Kasumi-1 (cell line): ENCODE measurements at places on chromosomes 16 and 17.
A peak's percentile ranks its signal among the peaks of the same experiment; 100 is the strongest.

- no peak for DNase-seq
Observed at GRCh38 chr16:23317266-23317661, 15.2 kb downstream of the SCNN1B start.

DNA sequence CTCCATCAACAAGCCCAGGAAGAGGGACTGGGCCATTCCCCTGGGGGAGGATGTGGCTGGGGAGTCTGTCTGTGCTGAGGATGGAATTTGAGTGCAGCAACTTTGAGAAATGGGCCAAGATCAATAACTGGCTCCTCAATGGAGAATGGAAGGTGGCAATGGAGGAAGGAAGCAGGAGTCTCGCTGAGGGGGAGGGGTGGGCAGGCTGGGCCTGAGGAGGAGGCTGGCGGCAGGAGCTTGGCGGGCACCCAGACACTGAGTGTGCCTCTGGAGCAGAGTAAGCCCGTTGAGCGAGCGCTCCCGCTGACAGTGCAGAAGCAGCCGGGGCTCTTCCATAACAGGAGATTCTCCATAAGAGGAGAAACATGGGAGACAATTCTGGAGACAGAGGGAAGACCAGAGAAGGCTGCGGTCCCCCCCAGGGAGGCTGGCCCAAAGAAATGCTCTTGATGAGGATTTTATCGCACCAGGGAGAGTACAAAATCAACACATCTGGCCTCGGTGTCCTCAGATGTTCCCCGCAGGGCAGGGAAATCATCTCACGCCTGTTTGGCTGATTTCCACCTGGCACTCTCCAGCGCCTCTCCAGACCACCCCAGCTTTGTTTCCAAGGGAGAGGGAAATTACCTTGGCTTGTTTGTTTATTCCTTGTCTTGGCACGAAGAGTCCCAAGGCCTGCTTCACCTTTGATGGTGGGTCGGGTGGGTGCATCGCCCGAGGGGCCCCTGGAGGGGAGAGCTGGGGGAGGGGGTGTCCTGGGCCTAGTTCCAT is 2.8 kb upstream of the MMP15 start:
- no peak for DNase-seq

DNA sequence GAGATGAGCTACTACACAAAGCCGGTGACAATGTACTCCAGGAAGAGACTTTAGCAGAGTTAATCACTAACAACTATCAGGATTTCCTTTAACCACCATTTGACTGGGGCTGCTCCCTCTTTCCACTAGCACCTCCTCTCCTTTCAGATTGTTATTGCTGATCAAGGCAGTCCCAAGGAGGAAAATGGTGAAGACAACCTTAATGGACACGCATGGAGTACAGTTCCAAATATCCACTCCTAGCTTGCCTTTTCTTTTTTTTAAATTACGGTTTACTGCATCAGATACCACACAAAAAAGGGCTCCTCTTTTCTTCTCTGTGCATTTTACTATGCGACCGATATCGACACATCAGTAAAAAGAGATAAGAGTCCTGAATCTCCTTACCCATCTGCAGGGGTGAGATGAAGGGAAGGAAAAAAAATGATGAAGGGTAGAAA is 30.9 kb downstream of the FAM222B start:
- DNase-seq, result peak; percentile 37

DNA sequence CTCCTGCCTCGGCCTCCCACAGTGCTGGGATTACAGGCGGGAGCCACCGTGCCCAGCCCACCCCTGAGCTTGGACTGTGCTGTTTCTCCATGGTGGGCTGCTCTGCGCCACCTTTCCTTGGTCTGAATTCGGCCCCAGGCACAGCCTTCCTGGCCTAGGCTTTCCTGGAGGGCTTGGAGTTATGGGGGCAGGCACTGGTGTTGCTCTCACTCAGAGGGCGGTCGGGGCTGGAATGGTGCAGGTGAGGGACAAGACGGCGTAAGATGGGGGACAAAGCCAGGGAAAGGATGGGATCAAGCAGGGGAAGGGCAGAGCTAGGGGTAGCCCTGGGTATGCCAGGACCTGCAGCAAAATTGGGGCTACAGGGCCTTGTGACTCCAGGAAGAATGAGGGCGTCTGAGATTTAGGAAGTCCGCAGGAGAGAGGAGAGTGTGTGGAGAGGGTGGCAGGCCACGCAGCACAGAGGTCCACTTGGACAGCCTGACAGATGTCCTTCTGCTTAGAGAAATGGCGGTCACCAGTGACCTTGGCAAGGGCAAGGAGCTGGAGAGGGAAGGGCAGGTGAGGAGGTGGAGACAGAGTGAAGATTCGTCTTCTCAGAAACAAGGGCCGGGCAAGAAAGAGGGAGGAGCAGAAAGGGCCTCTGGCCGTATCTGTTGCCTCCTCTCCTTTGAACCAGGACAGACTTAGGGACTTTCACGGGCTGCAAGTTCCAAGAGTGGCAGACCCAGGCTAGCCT is 1.6 kb upstream of the ATP6V0C start:
- DNase-seq, result no peak

GRCh38 chr16:11100239-11100750 is 155.7 kb downstream of the SOCS1 start:
- no peak for DNase-seq

- peak; percentile 53 for DNase-seq
Observed at GRCh38 chr16:23597003-23597756, 1.1 kb upstream of the NDUFAB1 start.

GRCh38 chr16:16027728-16028310 is 78.4 kb downstream of the ABCC1 start:
- DNase-seq, result no peak

GRCh38 chr16:56710181-56710737 is 19.7 kb upstream of the NUP93 start:
- DNase-seq, result no peak

DNA sequence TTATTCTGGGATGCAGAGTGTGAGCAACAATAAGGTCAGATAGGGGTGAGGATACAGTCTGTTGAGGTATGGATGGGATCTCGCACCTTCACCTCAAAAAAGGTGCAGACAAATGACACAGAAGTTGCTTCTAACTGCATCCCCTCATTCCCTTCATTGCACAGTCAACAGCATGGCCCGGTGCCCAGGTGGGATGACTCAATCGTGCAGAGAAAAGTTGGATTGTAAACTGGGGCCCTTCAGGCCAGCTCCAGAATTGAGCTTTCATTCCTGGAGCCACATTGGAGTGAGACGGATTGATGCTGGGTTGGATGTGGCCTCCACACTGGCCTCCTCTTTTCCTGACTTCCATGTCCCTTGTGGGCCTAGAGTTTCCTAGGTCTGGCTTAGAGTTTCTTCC is 977.4 kb downstream of the KCNJ18 start:
- no peak for DNase-seq

- DNase-seq, result no peak
Observed at GRCh38 chr17:27595208-27595607, 35.8 kb upstream of the LGALS9 start.

GRCh38 chr16:61471737-61472136 is 564.5 kb downstream of the CDH8 start:
- no peak for DNase-seq

DNA sequence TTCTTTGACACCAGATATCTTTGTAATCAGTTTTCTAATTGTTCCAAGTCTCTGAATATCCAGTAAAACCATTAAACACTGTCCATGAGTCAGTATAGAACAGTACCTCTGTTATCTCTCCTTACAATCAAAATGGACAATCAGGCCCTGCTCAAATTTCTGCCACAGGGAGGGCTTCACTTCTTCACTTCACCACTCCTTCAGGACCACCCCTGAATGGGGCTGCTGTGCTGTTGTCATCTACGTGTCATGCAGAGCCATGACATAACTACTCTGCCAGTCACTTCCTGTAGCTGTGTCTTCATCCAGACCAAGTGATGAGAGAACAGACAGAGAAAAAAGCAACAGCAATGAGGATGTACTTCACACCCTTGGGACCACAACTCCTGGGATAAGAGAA is 116.9 kb downstream of the TANC2 start:
- no peak for DNase-seq

DNA sequence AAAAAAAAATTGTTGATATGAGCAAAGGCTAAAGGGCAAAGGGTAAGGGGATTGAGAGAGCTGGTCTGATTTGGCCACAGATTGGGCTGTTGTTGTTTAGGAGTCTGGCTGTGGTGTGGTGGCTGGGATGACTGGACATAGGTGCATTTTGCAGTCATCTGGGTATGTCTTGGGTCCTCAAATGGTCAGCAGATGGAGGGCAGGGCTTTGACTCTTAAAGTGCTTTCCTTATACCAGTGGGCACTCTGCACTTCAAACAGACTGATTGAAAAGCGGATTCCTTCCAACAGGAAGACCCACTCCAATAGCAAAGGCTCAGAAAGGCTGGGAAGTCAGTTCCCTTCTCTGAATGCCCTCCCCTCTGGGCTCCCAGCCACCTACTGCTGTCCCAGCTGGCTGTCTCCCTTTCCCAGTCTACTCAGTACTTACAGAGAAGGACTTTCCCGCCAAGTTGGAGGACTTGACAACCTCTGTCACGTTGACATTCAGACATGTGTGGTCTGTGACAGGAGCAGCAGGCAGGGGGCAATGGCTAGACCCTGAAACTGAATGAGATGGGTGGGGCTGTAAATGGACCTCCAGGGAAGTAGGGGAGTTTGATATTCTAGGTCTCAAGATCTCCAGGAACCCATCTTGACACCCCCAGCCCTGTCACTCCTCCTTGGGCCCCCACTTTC is 19.6 kb upstream of the MFSD6L start:
- no peak for DNase-seq

DNA sequence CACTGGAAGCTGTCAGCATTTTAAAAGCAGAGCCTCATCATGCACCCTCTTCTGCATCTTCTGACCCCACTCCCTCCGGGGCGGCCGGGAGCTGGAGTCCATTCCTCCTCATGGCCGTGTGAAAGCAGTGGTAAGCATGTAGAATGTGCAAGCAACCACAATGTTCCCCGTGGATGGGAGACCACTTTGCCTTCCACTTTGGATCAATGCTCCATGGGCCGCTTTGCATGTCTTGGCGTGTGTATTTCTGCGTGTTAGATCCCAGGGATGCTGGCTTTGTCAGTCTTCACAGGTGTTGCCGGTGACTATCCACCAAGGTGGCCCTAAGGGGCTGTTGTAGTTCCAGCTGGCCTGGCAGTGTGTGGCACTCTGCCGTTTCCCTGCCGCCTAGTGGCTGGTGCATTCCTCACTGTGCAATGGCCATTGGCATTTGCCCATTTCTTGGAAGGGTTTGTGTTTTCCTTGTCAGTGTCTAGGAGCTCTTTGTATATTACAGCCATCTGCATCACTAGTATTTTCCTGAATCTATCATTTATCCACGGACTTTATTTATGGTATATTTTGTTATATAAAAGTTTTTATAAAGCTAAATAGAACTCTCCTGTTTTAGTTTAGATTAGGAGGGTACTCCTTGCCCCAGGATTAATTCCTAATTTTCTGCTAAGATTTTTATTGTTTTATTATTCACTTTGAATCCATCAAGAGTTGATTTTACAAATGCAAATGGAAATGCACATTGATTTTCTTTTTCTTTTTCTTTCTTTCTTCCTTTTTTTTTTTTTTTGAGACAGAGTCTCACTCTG is 5.8 kb upstream of the ALDH3A1 start:
- no peak for DNase-seq

GRCh38 chr17:15392326-15392741 is 50.9 kb upstream of the TEKT3 start:
- no peak for DNase-seq

DNA sequence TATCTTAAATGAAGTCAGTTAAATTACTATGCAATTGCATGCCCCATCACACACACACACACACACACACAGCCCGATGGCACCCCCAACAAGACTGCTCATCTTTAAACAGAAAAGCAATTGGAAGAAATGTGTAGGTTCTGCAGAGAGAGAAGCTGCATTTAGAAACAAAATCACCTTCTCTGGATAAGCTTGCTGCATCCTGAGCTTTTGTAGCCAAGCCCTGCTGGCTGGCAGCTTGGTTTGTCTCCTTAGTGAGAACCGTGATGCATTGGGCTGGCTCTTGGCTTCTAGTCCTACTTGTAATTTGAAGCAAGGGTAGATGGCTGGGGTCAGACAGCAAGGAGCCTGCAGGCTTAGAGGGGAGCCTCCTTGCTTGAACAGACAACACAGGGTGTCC is 153.8 kb downstream of the SOX9 start:
- no peak for DNase-seq

DNA sequence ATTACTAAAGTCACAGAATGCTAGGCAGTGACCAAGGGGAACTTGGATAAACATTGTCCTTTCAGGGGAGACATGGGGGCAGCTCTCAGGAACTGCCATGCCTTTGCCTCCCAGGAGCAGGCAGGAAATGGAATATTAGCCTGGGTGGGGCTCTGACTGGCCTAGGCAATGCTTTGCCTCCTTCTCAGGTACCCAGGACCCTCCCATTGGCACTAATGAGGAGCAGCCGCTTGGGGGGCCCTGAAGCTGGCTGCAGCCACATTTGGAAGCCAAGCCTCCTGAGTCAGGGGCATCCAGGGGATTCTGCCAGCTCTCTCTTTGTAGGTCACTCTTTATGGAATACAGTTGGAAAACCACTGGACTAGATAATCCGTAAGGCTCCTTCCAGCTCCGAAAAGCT is 5.5 kb downstream of the CPSF4L start:
- DNase-seq, result no peak

DNA sequence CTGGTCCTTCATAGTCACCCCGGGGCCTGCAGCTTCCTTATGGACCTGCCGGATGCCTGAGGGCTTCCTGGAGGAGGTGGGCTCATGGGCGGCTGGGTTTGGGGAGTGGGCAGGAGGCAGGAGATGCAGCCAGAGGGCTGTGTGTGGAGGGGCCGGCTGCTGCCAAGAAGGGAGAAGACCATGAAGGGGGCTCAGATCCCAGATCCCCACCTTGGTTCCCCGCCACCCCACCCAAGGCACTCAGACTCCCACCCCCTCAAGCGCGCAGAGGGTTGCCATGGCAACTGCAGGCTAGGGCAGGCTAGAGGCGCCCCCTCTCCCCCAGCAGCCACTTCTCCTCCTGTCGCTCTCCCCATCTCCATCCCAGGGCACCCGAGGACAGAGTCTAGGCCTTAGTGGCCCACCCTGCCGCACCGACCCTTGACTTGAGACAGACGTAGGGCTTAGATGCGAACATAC is 104.5 kb downstream of the CRLF3 start:
- DNase-seq, result no peak

- DNase-seq, result no peak
Observed at GRCh38 chr17:35164716-35165115, 17.1 kb downstream of the UNC45B start.

GRCh38 chr17:16286947-16287562 is 66.2 kb downstream of the CENPV start:
- peak; percentile 1 for DNase-seq

DNA sequence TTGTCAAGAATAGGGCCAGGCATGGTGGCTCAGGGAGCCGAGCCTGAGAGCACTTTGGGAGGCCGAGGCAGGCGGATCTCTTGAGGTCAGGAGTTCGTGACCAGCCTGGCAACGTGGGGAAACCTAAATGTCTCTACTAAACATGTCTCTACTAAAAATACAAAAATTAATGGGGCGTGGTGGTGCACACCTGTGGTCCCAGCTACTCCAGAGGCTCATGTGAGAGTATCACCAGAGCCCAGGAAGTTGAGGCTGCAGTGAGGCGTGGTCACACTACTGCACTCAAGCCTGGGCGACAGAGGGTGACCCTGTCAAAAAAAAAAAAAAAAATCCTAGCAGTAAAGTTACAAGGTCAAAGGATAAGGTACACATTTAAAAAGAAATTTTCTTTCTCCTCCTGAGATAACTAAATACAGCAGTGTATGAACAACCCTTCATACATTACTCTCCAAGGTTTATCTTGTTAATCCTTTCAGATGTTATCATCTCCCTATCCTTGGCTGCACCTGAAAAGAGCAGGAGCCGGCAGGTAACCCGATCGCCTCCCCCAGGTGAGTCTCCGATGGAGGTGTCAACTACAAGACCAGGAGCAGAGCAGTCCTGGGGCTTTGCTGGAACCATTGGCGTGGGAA is 122.3 kb downstream of the GOSR1 start:
- DNase-seq, result no peak
